ENCODE measurements at places on chromosomes 5 and 9.

GRCh38 chr5:57751710-57752109, 269.1 kb upstream of the ACTBL2 start:
- DNase-seq = no peak

GRCh38 chr5:139263536-139263935, 30.0 kb upstream of the MATR3 start:
- no peak for DNase-seq

DNA sequence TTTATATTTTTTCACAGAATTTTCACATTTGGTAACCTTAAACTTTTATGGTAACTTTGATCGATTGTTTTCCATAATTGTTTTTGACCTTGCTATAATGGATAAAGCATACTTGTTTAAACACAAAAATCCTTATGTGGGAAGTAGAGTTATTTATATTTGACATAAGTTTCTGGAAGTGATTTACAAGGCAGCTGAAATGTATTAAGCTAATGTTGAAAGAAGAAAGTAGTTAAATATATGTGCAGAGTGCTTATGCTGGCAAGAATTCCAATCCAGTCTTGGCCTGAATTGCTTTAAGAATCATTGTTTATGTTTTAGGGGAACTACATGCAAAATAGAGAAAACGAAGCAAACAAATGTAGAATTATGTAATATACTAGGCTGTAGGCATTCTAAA, 763.6 kb downstream of the TAF11L14 start:
- no peak for DNase-seq

DNA sequence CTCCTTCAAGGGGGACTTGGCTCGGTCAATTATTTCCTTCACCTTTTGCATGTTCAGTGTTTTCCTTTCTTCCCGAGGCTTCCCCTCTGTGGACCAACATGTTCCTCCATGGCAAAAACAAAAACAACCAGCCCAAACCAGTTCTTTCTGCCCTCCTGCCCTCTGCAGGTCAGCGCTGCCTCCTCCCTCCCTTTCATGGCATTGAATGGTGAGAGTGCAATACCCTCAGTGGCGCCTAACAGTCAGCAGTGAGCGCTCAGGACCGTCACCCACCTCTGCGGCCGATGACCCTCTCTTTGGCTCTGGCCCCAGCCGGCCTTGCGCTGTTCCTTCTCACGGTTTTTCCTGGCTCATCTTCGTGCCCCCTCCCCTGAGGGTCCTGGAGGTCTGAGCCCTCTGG, 34.4 kb upstream of the GNE start:
- DNase-seq = no peak

- peak; percentile 55 for DNase-seq
Measured at GRCh38 chr9:37191403-37192089, 71.2 kb downstream of the ZCCHC7 start.

DNA sequence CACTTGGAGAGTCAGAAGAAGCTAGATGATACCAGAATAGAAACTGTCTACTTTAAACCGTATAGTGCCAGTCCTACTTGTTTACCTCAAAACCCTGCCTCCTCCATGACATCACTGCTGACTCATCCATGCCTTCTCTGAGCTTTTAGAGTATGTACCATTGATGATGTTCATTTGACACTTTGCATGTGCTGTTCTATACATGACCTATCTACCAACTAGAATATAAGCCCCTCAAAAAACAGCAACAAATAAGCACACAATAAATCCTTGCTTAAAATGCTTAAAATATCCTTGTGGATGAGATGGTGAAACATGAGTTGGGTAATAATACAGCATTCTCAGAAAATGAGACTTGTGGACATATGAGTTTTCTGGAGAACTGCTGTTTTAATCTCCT, 2.6 kb downstream of the CTNNAL1 start:
- peak; percentile 18 for DNase-seq

DNA sequence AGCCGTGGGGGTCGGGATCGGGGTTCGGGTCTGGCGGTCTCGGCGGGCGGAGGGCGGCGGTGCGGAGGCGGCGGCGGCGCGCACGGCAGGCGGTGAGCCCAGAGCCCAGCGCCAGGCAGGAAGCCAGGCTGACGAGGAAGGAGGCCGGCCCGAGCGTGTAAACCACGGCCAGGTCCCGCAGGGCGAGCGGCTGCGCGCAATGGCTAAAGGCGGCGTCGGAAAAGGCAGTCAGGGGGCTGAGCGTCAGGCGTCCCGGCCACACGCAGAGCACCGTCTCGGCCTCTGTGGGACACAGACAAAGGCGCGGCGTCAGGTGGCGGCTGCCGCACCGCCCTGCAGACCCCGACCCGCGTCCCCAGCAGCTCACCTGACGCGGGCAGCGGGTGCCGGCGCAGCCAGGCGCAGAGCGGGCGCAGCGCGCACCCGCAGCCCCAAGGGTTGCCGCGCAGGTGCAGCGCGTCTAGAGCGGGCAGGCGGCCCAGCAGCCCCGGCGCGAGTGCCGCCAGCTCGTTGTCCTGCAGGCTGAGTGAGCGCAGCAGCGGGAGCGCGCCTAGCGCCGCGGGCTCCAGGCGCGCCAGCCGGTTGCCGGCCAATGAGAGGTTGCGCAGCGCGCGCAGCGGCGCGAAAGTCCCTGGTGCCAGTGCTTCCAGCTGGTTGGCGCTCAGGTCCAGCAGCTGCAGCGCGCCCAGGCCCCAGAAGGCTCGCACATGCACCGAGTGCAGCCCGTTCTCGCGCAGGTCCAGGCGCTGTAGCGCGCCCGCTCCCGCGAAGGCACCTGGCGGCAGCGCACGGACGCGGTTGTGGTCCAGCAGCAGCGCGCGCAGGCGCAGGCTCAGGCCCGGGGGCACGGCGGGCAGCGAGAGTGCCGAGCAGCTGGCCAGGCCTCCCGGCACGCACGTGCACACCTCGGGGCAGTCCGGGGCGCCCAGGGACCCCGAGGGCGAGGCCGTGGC, 671 bp downstream of the LRRC26 start:
- DNase-seq = no peak

DNA sequence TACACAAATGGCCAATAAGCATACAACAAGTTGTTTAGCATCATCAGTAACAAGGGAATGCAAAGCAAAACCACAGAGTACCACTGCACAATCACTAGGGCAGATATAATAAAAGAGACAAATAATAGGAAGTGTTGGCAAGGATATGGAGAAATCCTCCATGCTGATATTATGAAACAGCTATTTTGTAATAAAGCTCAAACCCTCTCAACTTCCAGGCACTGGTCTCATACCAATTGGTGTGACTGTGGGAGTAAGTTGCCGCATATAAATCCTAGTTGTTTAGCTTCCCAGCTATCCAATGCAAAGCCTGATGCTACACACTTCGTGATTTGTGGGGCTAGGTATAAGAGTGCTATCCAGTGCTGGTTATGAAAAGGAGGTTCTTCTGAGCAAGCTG, 88.6 kb downstream of the SMIM23 start:
- no peak for DNase-seq

DNA sequence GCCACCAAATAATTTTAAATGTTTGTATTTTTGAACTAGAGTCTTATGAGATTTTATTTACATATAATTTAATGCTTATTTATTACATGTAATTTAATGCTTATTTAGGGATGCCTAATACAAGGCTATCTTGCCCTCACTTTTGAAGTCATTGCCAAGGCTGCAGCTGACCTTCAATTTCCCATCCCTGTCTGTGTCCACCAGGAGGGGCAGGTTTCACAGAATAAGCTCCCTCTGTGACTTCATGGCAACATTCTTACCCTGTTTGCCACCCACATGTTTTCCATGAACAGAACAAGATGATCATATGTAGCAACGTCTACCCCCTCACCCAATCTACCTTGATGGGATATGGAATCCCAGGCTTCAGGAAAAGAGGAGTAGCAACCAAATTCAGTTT, 27.0 kb downstream of the C5 start:
- DNase-seq = peak; percentile 20

Data from OCI-LY7 (cell line).